ENCODE measurements at places on chromosomes 12 and 14.

GRCh38 chr12:115942346-115942745 lies 335.1 kb downstream of the MED13L start:
- DNase-seq, result no peak

DNA sequence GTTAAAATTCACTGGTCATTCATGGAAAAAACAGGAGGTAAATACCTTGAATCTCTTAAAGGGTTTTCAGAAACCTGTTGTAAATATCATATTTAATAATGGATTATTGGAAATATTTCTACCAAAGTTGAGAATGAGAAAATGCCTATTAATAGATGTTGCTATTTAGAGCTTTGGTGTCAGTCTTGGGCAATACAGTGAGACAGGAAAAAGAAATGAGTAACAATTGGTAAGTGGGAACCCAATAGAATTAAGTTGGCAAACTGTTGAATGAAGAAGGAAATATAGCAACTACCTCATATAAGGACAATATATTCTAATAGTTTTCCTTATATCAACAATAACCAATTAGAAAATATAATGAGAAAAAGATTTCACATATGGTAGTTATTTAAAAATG lies 78.0 kb downstream of the ATF7IP start:
- no peak for DNase-seq

- no peak for DNase-seq
Observed at GRCh38 chr14:75366963-75367362, 60.9 kb upstream of the JDP2 start.

DNA sequence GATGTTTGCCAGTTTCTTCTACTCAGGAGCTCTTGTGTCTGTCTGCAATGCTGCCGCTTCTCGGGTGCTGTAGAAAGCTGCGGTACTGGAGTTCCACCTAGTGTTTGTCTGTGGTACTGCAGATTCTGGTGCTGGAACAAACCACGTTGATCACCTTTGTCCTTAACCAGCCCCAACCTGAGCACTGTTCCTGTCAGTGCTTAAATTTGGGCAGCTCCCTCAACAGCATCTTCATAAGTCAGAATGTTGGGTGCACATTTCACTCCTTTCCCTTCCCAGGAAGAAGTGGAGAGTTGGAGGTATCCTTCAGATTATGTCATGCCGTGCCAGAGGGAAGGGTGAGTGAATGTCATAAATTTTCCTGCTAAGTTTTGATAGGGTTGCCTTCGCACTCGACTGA lies 48.7 kb upstream of the LALBA start:
- DNase-seq, result peak; percentile 75

DNA sequence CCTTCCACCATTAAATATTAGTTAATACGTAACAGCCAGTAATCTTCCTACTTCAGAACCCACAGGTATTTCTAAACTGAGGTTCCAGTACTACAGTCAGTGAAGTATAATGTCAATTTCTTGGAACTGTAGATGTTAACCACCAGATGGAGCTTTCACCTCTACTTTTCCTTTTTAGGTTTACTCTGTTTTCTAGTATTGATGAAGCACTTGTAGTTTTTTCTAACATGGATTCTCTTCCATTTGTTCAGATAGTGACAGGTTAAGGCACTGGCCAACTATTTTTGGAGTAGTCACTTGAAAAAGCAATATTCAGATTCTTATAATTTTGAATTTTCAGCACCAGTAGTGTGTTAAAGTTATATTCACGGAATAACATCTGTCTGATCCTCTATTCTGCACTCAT lies 4.6 kb upstream of the SEC23A start:
- DNase-seq, result peak; percentile 63

DNA sequence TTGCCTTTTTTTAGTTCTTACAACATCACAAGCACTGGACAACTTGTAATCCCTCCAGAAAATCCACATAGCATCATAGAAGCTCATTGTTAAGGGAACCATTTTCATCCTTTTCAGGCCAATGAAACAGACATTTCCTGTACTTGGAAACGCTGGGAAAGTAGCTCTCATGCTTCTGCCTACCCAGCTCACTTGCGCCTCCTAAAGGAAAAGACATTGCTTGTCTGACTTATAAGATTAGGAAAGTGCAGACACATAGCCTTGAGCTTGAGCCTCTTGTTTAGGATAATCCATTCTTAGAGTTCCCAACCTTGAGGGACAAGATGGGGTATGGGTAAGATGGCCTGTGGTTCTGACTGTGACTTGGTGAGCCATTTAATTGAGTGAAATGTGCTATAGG lies 589.5 kb downstream of the NOVA1 start:
- peak; percentile 14 for DNase-seq

GRCh38 chr12:41277946-41278267 lies 89.8 kb downstream of the PDZRN4 start:
- peak; percentile 4 for DNase-seq

- DNase-seq, result no peak
Observed at GRCh38 chr14:104562606-104563005, 17.0 kb upstream of the C14orf180 start.

- no peak for DNase-seq
Observed at GRCh38 chr14:72315714-72316113, 383.5 kb downstream of the RGS6 start.

DNA sequence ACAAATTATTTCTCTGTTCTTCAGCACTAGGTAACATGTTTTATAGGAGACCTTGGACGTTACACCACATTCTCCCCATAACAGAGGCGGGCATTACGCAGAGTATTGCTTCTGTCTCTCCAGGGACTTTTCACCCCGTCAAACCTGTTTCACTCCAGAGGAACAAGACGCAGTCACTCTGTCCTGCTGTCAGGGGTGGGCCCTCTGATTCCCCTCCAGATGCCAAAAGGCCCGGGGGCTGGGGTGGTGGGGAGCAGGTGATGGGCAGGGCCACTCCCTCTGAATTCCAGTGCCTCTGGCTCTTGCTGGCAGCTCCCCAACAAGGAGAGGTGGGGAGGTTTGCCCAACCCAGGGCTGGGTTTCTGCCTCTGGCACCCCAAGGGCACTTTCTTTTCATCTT lies 71.9 kb downstream of the NTF3 start:
- no peak for DNase-seq

- DNase-seq, result no peak
Observed at GRCh38 chr12:130438711-130439110, 101.0 kb downstream of the PIWIL1 start.

- DNase-seq, result no peak
Observed at GRCh38 chr12:62301080-62301798, 41.0 kb downstream of the USP15 start.

- DNase-seq, result no peak
Observed at GRCh38 chr14:84336433-84336832, 1193.5 kb upstream of the FLRT2 start.

- DNase-seq, result peak; percentile 65
Observed at GRCh38 chr14:21057803-21058675, at the start of gene RNASE8. Gene RNASE8 (plus strand): TSS chr14:21057822. CDS start chr14:21057893, 71 bp downstream.

DNA sequence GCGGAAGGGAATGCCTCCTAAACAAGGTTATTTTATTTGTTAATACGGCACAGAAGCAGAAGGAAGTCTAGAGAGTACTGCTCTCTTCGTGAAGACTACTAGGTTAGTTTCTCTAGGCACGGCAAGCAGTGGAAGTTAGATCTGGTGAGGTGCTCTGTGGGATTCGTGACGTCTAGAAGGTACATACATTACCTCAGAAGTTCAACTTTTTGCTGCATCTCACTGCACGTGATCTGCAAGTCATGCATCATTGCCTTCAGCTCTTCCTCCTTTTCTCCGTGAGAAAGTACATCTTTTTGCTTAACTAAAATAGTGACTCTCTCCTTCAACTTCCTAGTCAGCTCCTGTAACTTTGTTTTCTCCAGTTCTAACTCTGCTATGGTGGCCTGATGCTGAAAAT lies 74.7 kb downstream of the NIN start:
- no peak for DNase-seq

- DNase-seq, result no peak
Observed at GRCh38 chr14:92276074-92276473, 46.9 kb upstream of the SLC24A4 start.

DNA sequence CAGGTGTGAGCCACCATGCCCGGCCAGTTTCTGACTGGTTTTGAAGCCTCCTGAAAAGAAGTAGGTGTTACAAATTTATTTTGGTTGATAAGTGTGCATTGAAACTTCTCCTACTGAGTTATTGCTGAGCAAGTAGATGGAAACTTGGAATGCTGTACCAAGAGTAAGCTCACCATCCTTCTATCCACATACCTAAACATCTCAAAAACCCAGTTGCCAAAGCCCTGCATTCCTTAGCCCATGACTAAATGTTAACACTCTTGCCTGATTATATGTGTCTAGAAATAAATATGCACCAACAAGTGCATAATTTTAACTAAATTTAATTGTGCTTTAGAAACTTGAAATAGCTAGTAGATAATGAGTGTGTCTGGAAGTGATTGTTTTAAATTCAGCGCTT lies 357.8 kb downstream of the DUSP6 start:
- no peak for DNase-seq

- no peak for DNase-seq
Observed at GRCh38 chr14:80105488-80105994, 105.8 kb downstream of the DIO2 start.

DNA sequence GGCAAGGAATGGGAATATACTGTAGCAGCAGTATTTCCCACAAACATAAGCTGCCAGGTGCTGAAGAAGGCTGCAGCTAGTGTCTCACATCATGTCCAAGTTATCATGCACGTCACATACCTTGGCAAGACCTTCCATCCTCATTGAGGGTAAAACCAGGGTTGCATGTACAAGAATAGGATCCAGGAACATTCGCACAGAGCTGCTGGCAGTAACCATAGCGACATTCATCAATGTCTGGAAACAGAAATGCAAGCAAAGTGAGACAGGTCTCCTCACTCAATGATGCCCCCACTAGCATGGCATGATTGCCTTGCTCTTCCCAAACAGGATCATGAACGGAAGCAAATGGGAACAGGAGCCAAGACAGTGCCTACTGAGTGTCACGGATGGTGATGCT lies 23.8 kb upstream of the TC2N start:
- DNase-seq, result no peak

DNA sequence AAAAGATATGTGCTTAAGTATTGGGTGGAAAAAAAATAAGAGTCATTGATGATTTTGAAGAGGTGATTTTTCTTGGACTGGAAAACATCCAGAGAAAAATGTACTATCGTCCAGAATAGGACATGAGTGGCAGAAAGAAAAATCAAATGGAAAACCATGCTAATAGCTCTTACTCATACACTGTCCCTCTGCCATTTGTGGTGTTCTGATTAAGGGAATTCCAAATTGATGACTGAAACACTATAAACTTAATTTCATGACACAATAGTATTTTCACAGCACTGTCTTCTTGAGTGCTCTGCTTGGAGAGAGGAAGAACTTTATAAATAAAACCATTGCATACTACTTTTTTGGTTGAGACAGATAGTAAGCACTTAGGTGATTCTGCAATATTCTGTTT lies 72.4 kb downstream of the USP15 start:
- peak; percentile 32 for DNase-seq

- DNase-seq, result peak; percentile 94
Observed at GRCh38 chr14:89276424-89276975, 140.5 kb downstream of the FOXN3 start.

GRCh38 chr12:89494411-89495231 lies 30.0 kb downstream of the GALNT4 start:
- peak; percentile 65 for DNase-seq

GRCh38 chr12:130850418-130851021 lies 11.5 kb upstream of the STX2 start:
- no peak for DNase-seq

- peak; percentile 69 for DNase-seq
Observed at GRCh38 chr14:69354383-69355153, 43.5 kb downstream of the ERH start.

DNA sequence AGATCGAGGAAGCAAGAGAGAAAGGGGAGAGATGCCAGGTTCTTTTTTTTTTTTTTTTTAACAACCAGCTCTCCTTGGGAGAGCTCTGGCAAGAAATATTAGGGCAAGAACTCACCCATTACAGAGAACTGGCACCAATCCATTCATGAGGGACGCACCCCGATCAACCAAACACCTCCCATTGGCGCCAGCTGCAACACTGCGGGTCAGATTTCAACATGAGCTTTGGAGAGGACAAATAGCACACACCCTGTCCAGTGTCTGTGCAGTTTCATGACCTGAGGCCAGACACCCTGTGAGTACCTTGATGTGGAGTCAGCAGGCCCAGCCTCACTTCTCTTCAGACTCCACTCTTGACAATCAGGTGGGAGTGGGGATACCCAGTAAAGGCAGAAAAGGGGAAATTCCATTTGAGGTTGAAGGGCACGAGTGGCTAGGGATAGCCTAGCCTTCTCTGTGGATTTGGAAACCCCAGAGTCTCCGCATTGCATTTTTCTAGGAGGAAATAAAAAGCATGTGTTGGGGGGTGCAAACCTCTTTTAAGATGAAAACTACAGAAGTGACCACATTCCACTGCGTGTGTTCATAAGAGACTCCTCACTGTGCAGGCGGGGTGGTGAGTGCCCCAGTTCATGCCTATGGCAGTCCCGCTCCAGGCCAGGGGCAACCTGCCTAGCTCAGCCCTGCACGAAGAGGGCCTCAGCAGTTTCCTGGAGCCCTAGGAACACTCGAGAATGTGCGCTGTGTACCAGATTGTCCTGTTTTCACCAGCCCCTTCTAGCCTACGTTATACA lies 42.4 kb upstream of the GPATCH2L start:
- no peak for DNase-seq

- no peak for DNase-seq
Observed at GRCh38 chr12:113835896-113836295, 130.2 kb downstream of the RBM19 start.

DNA sequence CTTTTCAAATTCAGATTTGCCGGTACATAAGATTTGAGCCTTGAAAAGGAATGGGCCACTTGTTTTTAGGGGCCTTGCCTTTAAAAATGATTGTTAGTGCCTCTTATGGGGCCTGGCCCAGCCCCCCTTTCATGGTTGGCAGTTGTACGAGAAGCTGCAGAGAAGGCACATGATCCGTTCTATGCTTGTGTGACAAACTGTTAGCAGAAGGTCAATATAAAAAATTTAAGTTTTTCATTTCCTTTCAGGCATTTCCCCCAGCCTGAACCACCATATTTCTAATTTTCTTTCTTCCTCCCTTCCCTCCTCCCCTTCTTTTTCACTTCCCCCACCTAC lies 119.1 kb downstream of the PLXNC1 start:
- DNase-seq, result no peak

GRCh38 chr12:105502426-105502930 lies 172.0 kb downstream of the C12orf75 start:
- DNase-seq, result no peak
